Mesothelial cell of epicardium (in vitro differentiated cells): ENCODE measurements at places on chromosomes 1 and 21.

- peaks cover 31% of the 10 kb centered on the region for H3K36me3 ChIP-seq
- H3K4me3 ChIP-seq, result no peak overlapping the region
- H3K27me3 ChIP-seq, result no peaks in the 10 kb centered on the region
- peak overlapping the region; percentile 51 for H3K27ac ChIP-seq
- peaks cover 58% of the 10 kb centered on the region for H3K4me1 ChIP-seq
These were observed 173.6 kb upstream of the SGIP1 start for GRCh38 chr1:66360285-66360724.

DNA sequence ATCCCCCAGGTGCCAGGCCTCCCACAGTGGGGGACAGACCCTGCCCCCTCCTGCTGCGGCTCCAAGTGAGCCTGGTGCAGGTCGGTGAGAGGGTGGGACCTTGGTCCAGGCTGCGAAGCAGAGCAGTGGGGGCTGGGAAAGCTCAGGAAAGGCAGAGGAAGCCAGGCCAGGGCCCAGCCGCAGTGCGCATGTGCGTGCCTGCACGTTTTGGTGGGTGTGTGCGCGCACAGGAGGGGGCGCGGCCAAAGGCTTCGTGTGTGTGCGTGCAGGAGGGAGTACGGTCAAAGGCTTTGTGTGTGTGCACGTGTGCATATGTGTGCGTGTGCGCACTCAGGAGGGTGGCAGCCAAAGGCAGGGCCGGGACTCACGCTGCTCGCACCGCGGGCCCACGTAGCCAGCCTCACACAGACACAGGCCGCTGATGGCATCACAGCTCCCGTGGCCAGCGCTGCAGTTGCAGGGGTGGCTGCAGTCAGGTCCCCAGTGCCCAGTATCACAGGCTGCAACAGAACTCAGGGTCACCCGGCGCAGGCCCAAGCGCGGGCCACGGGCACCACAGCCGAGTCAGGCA lies 45.9 kb downstream of the ARHGEF16 start:
- H3K27ac ChIP-seq, result no peak overlapping the region
- no peaks in the 10 kb centered on the region for H3K4me1 ChIP-seq
- H3K27me3 ChIP-seq, result no peaks in the 10 kb centered on the region
- no peaks in the 10 kb centered on the region for H3K36me3 ChIP-seq
- DNase-seq, result no peak

DNA sequence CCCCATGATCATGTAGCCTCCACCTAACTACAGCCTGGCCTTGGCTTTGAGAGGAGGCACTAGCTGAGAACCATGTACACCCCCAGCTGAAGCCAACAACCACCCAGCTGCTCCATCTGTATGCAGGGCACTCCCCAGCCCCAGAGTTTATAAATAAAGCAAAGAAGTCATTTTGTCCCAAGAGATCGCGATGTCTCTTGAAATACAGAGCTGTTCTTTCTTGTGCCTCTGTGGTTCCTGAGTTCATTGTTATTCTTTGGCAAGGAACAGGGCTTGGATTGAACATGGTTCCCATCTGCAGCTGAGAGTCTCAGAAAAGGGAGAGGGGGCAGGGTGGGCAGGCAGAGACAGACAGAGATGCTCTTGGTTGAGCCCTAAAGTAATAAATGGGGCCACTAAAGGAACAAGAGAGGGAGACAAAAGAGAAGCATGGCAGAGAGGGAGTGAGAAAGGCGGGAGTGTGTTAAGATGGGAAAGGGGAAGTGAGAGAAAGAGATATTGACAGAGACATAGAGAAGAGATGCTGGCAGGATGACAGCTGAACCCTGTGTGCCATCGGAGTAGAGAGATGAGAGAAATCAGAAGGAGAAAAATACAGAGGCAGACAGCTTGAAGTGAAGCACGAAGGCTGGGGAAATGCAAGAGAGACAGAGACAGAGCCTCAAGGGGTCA lies 63.3 kb downstream of the TNR start:
- H3K36me3 ChIP-seq, result no peaks in the 10 kb centered on the region
- no peak for DNase-seq
- no peak overlapping the region for H3K4me3 ChIP-seq
- peaks cover 69% of the 10 kb centered on the region for H3K27me3 ChIP-seq
- H3K27ac ChIP-seq, result no peak overlapping the region
- no peaks in the 10 kb centered on the region for H3K4me1 ChIP-seq

DNA sequence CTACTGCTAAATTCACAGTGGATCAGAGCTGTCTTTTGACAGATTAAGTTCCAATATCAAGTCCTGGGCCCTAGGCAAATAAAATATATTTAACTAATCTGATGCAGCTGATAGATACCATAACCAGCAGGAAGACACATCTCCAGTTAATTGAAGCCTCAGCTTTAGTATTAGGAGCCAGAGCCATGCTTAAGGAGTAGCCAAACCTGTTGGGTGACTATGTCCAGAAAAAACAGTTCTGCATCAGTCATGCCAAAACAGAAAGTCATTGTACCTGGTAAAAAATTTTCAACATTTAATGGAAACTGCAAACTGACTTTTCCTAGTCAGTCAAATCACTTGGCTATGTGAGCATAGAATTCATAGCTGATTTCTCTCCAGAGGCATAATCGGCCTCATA lies 200.5 kb upstream of the RUNX1 start:
- H3K36me3 ChIP-seq, result peaks cover 3% of the 10 kb centered on the region
- DNase-seq, result no peak
- no peak overlapping the region for H3K27ac ChIP-seq
- H3K27me3 ChIP-seq, result no peaks in the 10 kb centered on the region

- no peaks in the 10 kb centered on the region for H3K36me3 ChIP-seq
- H3K27me3 ChIP-seq, result no peaks in the 10 kb centered on the region
- DNase-seq, result no peak
These were observed 28.1 kb upstream of the RGS1 start for GRCh38 chr1:192547501-192547900.

DNA sequence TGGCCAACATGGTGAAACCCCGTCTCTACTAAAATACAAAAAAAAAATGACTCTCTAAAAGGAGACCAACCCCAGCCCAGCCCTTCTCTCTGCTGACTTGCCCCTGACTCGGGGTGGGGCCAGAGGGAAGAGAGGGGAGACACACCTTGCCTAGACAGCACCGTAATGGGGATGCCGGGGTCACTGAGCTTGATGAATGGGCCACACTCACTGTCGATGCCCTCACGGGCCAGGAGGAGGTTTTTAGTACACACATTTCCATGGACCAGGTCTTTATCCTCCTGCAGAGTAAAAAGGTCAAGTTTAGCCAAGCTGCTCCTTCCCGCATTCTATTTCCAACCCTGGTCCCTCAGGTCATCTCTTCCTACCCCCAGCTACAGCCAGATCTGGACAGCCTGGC lies 99.7 kb downstream of the RAVER2 start:
- peaks cover 20% of the 10 kb centered on the region for H3K36me3 ChIP-seq
- no peaks in the 10 kb centered on the region for H3K27me3 ChIP-seq
- H3K4me1 ChIP-seq, result no peaks in the 10 kb centered on the region
- DNase-seq, result no peak
- H3K27ac ChIP-seq, result no peak overlapping the region
- no peak overlapping the region for H3K4me3 ChIP-seq

DNA sequence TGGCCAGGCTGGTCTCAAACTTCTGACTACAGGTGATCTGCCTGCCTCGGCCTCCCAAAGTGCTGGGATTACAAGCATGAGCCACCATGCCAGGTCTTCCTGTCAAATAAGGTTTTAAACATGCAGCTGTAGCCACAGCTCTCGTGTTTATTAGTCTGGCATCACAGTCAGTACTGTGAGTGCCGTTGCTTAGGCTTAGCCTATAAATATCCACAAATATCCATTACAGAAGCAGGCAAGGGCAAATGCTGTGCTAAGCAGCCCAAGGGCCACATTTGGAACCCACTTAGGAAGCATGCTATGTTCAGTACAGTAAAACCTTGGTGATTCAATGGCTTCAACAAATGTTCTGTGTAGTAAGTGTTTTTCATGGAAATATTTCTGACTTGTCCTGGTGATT lies 75.9 kb downstream of the KIF1B start:
- no peaks in the 10 kb centered on the region for H3K27me3 ChIP-seq
- no peak for DNase-seq

- H3K36me3 ChIP-seq, result peaks cover 24% of the 10 kb centered on the region
- H3K4me3 ChIP-seq, result no peak overlapping the region
- H3K27ac ChIP-seq, result peak overlapping the region; percentile 23
- H3K27me3 ChIP-seq, result no peaks in the 10 kb centered on the region
- peaks cover 5% of the 10 kb centered on the region for H3K4me1 ChIP-seq
- no peak for DNase-seq
These were observed 42.6 kb downstream of the TRAPPC10 start for GRCh38 chr21:44054710-44055109.

- no peak overlapping the region for H3K27ac ChIP-seq
- H3K27me3 ChIP-seq, result peaks cover 12% of the 10 kb centered on the region
- H3K4me1 ChIP-seq, result peaks cover 11% of the 10 kb centered on the region
- no peak for DNase-seq
- peaks cover 2% of the 10 kb centered on the region for H3K36me3 ChIP-seq
- H3K4me3 ChIP-seq, result no peak overlapping the region
These were observed 177.7 kb downstream of the KIF26B start for GRCh38 chr1:245332513-245332912.

GRCh38 chr1:167482184-167482583 lies 36.1 kb downstream of the CD247 start:
- no peak for DNase-seq
- H3K4me3 ChIP-seq, result no peak overlapping the region
- no peaks in the 10 kb centered on the region for H3K36me3 ChIP-seq

- no peaks in the 10 kb centered on the region for H3K4me1 ChIP-seq
- no peak for DNase-seq
- no peak overlapping the region for H3K27ac ChIP-seq
- H3K36me3 ChIP-seq, result no peaks in the 10 kb centered on the region
These were observed 55.9 kb downstream of the SEC16B start for GRCh38 chr1:177913762-177914540.
